ENCODE measurements at places on chromosomes 11 and 22.

DNA sequence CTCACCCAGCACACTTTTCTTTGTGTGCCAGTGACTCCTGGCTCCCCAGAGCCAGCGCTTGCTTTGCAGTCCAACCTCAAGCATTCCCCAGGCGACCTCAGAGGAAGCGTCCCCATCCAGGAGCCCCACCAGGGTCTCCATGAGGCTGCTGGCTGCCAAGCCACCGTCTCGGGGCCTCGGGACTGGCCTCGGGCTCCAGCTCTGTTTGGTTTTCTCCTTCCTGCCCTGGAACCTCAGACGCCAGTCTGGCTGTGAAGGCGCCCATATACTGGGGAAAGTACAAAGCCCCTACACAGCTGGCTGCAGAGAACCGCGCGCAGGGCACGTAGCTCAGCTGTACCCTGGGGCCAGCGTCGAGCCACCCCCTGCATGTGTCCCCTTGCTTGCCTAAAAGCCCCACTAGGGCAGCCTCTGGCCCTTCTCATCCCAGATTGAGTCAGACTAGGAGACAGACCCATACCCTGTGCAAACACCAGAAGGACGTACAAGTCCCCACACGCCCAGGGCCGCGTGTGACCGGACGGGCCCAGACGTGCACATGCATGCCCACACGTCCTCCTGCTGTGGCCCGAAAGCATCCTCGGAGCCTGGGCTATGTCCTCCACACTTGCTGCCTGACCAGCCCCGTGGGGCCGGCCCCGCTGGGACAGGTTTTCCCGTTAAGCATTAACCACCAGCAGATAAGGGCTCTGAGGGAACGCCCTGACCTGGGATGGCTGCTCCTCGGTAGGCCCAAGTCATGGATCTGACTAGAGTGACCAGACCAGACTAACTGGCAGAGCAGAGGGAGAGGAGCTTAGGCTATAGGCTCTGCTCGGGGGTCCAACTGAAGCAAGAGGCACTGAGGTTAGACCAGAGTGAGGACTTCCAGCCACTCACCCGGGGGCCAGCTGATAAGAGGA, 4.2 kb upstream of the SYT8 start:
- no peak for DNase-seq

GRCh38 chr22:50363166-50363802, 20.2 kb downstream of the PPP6R2 start:
- DNase-seq, result no peak

GRCh38 chr11:62322524-62322923, 14.7 kb upstream of the ASRGL1 start:
- DNase-seq, result no peak

- DNase-seq, result no peak
Observed at GRCh38 chr11:110293389-110293788, 3.0 kb downstream of the RDX start.

DNA sequence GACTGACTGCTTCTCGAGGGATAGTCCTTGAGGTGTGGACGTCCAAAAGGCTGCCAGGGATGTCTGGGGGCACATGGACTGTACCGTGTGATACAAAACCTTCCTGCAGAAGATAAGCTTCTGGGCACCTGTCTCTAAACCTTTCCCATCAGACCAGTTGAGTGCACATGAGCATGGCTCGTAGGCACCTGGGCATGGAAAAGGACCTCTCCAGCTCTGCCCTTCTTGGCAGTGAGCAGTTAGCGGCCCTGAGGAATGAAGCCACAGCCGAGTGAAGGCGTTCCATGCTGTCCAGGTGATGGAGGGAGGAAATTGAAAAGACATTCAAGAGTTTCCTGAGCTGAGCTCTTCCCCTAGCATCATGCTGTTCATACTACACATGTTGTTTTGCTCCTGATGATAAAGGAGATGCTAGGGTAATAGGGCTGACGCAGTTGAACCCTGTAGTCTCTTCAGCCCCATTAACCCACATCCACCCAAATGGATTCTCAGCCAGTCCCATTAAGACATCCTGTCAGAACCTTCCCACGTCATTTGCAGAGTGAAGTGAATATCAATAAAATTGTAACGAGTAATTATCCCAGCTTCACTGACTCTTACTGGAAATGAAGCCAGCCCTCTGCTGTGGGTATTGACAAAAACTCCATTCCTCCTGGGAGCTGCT, 138.6 kb downstream of the KIRREL3 start:
- DNase-seq, result no peak

DNA sequence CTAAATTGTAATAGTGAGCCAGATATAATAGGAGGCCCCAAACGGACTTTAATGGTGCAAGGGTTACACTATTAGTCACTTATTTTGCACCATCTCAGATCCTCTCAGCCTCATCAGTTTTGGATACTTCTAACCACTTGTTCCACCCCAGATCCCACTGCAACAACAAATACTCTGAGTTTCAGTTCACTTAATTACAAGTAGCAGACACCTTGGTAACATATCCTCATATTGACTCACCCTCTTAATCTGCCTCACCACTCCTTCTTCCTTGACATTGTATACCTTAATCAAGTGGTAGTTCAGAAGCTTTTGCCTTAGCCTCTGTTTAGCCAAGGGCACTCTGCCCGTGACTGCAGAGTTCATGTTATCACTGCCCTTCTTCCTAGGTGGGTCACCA, 256.1 kb upstream of the UBASH3B start:
- no peak for DNase-seq

DNA sequence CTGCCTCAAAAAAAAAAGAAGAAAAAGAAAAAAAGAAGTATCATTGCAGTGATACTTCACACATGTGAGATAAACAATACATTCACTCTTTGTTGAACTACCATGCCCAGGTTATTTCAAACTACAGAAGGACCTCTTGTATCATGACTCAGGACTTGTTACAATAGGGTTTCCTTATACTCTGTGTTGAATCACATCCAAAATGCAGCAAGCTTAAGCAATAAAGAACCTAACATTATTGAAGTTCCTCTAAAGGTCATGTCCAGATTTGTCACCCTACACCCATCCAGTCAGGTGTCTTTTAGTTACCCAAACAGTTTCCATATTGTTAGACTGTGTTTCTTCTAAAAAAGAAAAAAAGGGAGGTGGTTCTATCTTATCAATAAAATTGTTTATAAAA, 26.9 kb upstream of the ALKBH3 start:
- DNase-seq, result no peak

- no peak for DNase-seq
Observed at GRCh38 chr11:61104963-61105362, 2.7 kb downstream of the CD5 start.

GRCh38 chr11:29260939-29261705, 755.7 kb downstream of the KCNA4 start:
- DNase-seq, result no peak

GRCh38 chr11:1160231-1161101, 2.7 kb downstream of the MUC5AC start:
- no peak for DNase-seq

DNA sequence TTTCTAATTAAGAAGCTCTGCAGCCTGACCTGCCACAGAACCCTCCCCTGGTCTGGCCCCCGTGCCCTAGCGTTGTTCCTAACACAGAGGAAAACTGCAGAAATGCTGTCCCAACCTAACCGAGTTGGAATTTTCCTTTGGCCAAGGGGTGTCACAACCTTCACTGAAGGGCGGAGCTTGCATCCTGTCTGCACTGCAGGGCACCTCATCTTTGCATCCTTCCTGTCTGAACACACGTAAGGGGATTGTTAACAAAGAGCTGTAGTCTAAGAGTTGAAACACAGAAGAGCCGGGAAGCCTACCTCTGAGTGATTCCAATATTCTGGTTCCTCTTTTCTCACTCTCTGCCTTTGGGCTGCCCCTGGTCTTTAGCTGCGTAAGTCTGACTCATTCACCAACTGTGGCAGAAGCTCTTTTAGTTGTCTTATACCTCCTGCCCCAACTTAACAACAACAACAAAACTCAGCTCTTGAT, 1.6 kb downstream of the DIXDC1 start:
- DNase-seq, result no peak

DNA sequence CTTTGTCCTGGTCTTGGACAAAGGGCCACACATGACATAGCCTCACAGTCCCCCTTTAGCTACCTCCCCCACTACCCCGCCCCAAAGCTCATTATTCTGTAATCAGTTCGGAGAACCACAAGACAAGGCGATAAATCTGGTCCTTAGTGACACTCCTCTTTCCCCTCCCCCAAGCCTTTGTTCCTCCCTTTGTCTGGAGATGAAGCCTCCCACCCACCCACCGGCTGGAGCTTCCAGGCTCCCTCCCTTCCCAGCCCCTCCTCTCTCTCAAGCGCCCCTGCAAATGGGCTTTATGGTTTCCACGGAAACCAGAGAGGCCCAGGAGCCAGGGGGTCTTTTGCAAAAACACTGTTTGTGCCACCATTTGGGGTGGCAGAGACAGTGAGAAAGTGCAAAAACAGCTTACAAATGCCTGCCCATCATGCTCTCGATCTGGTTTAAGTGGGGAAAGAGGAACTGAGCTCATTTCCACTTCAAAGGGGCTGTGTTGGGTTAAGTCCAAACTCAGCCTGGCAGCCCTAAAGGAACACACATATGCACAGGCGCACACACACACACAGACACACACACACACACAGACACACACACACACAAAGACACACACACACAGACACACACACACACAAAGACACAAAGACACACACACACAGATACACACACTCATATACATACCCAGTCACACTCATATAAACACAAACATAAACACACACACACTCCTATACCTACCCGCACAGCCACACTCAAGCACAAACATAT, 23.5 kb downstream of the APLNR start:
- DNase-seq, result no peak

DNA sequence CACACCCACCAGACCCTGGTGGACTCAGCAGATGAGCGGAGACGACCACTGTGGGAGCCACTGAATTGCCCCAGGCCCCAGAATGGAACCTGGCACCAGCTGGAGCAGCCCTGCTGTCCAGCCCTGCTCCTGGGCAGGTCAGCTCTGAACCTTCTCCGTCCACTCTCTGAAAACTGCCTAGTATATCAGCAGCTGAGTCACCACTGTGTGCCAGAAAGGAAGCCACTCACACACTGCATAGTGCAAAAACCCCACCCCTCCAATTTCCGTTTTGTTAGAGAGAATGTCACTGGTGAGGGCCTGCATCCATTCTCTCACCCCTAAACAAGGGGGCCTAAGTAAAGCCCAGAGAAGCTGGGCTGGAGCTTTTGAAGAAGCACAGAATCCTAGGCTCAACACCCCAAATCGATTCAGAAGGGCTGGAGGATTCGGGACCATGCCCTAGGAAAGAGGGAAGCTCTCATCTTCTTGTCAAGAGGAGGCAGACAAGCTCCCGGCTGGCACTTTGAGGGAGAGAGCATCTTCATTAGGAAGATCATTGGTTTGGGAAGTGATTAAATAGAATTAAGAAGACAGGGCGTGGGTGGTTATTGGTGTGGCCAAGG, 44.5 kb downstream of the GALNT18 start:
- DNase-seq, result no peak

- DNase-seq, result no peak
Observed at GRCh38 chr11:44529895-44530412, 35.5 kb upstream of the CD82 start.

DNA sequence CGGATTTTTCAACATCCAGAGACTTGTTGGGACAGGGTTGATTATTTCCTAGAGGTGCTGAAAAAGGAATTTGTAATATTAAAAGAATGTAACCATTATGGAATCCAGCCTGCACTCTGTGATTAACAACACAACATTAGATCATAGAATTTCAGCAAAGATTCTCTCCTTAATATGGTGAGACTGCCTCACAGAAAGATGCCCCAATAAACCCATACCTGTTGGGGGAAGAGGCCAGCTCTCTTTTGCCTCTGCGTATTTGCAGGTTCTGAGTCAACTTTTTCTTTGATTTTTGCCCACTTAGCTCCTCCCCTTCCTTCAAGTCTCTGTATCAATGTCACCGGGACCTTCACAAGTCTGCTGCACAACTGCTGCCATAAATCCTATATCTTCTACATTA, 12.4 kb upstream of the MTMR3 start:
- no peak for DNase-seq

- peak; percentile 39 for DNase-seq
Observed at GRCh38 chr22:23591201-23591791, 11.2 kb upstream of the IGLL1 start.

DNA sequence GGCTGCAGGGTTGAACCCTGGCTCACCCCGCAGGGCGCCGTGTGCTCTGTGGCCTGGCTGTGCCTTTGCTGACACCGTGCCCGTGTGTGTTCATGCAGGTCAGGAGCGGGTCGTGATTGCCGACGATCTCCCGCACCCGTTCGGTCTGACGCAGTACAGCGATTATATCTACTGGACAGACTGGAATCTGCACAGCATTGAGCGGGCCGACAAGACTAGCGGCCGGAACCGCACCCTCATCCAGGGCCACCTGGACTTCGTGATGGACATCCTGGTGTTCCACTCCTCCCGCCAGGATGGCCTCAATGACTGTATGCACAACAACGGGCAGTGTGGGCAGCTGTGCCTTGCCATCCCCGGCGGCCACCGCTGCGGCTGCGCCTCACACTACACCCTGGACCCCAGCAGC, 47.0 kb upstream of the PPP6R3 start:
- no peak for DNase-seq

- no peak for DNase-seq
Observed at GRCh38 chr11:124297921-124298320, 15.8 kb downstream of the OR8D1 start.

DNA sequence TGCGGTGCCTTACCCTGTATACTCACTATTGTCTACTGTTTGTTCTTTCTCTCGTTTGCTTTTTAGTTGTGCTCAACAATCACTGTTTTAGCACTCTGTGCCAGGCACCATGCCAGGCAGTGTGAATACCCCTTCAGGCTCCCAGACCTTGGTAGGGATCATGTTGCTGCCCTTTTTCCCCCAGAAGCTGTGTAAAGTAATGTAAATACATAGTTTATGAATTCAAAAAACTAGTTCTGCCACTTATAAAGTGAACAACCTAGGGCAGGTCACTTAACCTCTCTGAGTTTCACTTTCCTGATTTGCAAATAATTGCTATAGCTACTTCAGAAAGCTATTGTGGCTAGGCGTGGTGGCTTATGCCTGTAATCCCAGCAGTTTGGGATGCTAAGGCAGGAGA, 81.0 kb upstream of the CTSC start:
- no peak for DNase-seq

- DNase-seq, result no peak
Observed at GRCh38 chr11:96905663-96906062, 515.9 kb downstream of the JRKL start.

GRCh38 chr11:22846726-22847125, 13.5 kb downstream of the CCDC179 start:
- no peak for DNase-seq

- no peak for DNase-seq
Observed at GRCh38 chr22:29747832-29748231, 19.0 kb downstream of the ZMAT5 start.

DNA sequence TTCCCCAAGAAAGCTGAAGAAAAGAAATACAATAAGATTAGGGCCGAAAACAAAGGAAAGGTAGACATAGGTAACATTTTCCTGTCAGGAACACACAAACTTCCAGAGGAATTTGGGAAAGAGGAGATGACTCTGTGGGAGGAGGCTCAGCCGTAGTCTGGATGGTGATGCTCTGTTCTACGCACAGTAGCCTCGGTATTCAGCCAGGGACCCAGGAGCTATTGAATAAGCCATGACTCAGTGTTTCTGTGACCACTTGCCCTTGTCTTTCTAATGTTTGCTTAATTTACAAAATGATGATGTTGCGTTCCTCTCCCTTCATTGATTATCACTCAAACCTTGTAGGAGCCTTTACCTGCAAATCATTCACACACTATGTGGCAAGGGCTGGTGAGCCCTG, 745.0 kb downstream of the NTM start:
- DNase-seq, result no peak
